Bone marrow (tissue), 2 donors: ENCODE measurements at places on chromosomes 3 and 15.

GRCh38 chr15:39312984-39313383, 267.9 kb upstream of the THBS1 start:
- DNase-seq, result no peak

DNA sequence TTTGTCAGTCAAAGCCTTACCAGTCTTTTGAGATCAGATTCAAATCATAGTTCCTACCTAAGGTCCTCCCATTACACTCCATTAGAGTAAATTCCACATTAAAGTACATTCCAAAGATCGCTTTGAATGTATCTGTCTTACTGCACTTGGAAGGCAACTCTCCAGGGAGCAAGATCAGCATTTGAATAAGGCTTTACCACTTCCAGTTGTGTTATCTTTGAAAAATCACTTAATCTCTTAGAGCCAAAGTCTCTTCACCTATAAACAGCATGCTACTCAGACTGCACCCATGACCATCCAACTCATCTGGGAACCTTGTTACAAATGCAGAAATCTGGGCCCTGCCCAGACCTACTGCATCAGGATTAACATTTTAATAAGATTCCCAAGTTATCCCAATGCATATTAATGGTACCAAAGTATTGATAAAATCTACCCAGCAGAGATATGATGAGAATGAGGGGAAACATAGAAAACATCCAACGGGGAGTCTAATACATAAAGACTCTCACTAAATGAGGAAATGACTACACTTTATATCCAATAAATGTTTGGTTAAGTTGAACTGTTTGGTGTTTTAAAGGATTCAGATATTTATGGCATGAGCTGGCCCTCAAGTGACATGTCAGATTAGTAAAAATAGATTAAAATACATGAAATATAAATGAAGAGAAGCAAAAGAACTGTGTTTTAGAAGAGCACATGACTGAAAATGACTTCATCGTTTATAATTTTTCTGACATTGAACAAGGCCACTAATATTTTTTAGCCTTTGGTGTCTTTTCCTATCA, 75.9 kb downstream of the TNIK start:
- no peak for DNase-seq

- DNase-seq, result no peak
Measured at GRCh38 chr15:35013370-35013769, 25.3 kb upstream of the ZNF770 start.

DNA sequence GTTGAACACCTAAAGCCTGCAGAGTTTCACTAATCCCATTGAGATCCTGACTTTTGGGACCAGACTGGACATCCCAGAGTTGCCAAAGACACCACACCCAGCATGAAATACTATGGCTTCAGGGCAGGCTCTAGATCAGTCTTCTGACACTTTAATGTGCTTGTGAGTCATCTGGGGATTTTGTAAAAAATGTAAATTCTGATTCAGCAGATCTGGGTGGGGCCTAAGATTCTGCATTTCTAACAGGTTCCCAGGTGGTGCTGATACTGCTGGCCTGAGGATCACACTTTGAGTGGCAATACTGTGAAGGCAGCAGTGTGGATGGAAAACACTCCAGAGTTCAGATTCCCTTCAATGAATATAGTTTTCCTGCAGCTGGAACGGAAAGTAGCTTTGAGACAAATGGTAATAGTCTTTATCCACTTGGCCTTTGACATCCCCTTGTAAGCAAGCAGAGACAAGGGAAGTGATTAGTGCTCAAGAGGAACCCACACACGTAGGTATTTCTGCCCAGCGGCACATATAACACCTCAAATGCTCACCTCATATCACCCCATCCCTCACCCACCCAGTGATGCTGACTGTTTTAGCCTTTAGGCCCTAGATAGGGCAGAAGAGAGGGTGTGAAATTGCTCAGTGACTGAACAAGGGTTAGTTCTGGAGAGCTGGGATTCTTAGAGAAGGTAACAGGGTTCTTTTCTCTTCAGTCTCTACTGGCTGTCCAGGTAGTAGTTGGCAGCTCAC, 51.5 kb upstream of the GSK3B start:
- DNase-seq, result no peak

DNA sequence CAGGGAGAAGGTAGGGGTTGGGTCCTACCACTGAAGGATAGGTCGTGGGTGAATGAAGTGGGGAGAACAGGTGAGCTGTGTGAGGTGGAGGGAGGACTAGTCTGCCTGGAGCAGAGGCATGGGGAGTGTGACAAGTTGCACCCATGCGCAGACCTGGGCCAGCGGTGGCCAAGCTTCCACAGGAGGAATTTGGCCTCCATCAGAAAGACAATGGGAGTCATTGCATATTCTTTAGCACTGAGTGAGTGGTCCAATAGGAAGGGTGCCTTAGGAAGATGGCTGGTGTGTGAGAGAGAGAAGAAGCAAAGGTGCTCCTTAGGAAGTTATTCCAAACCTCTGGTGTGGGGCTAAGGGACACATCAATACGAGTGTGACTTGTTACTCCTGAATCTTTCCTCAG, 191.1 kb downstream of the KCNAB1 start:
- no peak for DNase-seq

DNA sequence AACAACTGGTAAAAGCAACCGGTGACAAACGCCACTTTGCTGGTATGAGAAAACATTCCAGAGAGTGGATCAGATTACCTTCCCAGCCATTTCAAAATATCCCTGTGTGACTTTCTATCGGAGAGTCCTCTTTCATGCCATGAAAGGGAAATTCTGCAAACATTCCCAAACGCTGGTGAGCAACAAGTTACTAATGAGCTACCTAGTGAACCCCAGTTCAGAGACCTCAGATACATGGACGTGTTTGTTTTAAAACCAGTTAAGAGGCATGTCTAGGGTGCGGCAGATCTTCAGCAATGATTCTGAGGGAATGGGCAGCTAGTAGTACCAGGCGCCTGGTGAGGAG, 418.2 kb upstream of the NR2F2 start:
- DNase-seq, result no peak

- DNase-seq, result no peak
Measured at GRCh38 chr3:197487911-197488391, 67.8 kb downstream of the BDH1 start.
